ENCODE measurements at places on chromosomes 4 and X.
A peak's percentile ranks its signal among the peaks of the same experiment; 100 is the strongest.

DNA sequence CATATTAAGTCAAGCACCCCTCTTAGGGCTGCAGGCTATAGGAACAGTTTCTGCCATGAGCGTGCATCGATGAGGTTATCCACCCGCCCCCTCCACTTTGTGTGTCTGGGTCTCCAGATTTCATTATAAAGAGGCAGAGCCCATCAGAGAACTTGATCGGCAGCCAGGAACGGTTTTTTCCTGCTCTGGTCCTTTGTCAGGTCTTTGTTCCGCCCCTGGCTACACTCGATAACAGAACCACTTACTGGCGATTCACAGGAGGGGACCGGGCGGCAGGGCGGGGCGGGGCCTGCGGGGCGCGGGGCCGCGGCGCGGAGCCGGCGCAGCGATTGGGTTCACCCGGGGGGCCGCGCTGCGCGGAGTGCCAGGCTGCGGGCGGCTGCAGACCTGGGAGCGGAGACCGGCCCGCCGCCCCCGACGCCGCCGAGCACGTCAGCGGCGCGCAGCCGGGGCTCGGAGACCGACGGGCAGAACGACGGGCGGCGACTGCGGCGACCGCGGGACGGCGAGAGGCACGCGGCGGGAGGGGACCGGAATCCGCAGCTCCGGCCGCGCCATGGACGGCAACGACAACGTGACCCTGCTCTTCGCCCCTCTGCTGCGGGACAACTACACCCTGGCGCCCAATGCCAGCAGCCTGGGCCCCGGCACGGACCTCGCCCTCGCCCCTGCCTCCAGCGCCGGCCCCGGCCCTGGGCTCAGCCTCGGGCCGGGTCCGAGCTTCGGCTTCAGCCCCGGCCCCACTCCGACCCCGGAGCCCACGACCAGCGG, at the start of gene SLC10A4:
SLC10A4 (plus strand) TSS at position 338 of the 771 bp plus-strand sequence; CDS start at position 557, 219 bp downstream.
- DNase-seq = no peak

GRCh38 chrX:20594985-20595384, 328.3 kb upstream of the RPS6KA3 start:
- DNase-seq = no peak

- no peak for DNase-seq
These were observed 109.9 kb upstream of the FAM47C start for GRCh38 chrX:36898301-36898700.

- peak; percentile 35 for DNase-seq
These were observed 5.5 kb upstream of the DCTD start for GRCh38 chr4:182922501-182923284.

GRCh38 chr4:47577779-47578553, 92.9 kb downstream of the ATP10D start:
- DNase-seq = no peak

- DNase-seq = no peak
These were observed 35.2 kb upstream of the CCNG2 start for GRCh38 chr4:77121736-77122240.

- no peak for DNase-seq
These were observed 98.8 kb downstream of the ADRA2C start for GRCh38 chr4:3864742-3865721.
